ENCODE measurements at places on chromosomes 7 and 10. TPM values are rescaled to one million over a fixed set of nuclear protein-coding genes. Genes with fewer than 3 reads are reported as not detected.

The AIFM2 gene
- 5.7 TPM for total RNA-seq

- no peak for DNase-seq
Measured at GRCh38 chr10:63221950-63222349, 88.8 kb downstream of the NRBF2 start.

DNA sequence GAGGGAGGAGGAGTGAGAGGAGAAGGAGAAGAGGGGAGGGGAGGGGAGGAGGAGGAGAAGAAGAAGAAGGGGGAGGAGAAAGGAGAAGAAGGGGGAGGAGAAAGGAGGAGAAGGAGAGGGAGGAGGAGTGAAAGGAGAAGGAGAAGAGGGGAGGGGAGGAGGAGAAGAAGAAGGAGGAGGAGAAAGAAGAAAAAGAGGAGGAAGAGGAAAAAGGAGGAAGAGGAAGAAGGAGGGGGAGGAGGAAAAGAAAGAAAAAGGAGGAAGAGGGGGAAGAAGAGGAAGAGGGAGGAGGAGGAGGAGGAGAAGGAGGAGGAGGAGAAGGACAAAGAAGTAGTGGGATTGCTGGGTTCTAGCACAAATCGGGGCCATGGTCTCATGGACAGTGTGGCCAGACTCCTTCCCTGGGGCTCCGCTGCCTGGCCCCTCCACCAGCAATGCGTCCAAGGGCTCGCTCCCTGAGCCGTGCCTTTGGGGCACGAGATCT lies 4.2 kb upstream of the MAFK start:
- DNase-seq, result no peak

The LEP gene
- not detected for total RNA-seq

DNA sequence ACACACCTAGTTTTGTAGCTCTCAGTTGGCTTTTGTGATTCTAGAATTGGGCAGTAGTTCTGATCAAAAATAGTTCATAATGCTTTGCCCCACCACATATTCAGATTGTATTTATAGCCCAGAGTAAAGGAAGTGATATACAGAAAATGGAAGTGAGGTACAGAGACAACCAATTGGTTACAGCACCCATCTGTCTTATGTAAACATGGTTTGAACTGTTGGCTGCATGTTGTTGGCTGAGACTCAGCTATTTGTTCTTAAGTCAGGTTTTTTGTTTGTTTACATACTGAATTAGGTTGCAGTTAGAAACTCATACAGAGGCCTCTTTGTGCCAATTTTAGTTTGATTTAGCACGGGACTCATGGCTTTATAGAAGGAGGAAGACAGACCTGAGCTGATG lies 158.9 kb upstream of the GPR26 start:
- DNase-seq, result no peak

The PILRA gene
- 2.3 TPM for total RNA-seq

DNA sequence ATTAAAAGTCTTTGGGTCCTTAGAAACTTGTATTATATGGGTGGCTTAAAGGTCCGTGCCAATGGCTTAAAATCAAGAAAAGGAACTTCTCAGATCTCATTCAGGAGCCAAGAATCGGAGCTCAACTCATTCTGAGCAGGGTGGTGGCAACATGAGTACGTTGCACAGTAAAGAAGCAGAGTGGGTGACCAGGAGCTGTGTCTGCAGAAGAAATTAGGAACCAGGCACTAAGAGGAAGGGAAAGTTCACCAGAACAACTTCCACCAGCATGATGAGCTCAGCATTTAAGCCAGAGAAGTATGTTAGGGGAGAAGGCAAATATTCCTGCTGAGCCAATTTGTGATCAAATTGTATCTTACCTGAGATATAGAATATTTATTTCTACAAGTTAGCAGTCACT lies 236.0 kb upstream of the NRP1 start:
- no peak for DNase-seq

The GRM3 gene
- total RNA-seq, result not detected

GRCh38 chr10:77571490-77571889 lies 66.1 kb downstream of the KCNMA1 start:
- DNase-seq, result no peak

- DNase-seq, result no peak
Measured at GRCh38 chr10:69807122-69807521, 5.4 kb downstream of the COL13A1 start.

DNA sequence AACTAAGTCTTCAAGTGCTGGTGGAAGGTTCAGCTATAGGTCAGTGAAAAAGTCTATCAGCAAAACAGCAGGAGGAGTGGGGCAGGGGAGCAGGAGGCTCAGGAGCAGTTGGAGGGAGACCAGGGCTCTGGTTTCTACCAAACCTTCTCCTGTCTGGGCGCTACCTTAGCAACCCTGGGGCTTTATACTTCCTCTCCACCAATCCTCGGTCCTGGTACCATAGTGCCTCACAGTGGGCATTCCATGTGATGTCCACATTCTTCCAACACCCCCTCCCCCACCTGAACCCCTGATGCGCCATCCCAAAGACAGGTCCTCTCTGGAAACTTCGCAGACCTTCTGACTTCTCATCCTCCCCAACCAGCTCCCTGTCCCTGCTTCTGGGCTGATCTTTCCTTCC lies 25.3 kb upstream of the ACSM6 start:
- DNase-seq, result no peak

The TAS2R5 gene
- total RNA-seq, result 2.5 TPM

GRCh38 chr7:96665689-96666088 lies 44.0 kb downstream of the SEM1 start:
- no peak for DNase-seq

GRCh38 chr7:22577470-22578001 lies 77.5 kb upstream of the STEAP1B start:
- no peak for DNase-seq

The NANOS1 gene
- 3.1 TPM for total RNA-seq

GRCh38 chr7:107813524-107813923 lies 10.5 kb upstream of the SLC26A3 start:
- DNase-seq, result no peak

The BAIAP2L1 gene
- not detected for total RNA-seq
